ENCODE measurements at places on chromosomes 13 and 19.

DNA sequence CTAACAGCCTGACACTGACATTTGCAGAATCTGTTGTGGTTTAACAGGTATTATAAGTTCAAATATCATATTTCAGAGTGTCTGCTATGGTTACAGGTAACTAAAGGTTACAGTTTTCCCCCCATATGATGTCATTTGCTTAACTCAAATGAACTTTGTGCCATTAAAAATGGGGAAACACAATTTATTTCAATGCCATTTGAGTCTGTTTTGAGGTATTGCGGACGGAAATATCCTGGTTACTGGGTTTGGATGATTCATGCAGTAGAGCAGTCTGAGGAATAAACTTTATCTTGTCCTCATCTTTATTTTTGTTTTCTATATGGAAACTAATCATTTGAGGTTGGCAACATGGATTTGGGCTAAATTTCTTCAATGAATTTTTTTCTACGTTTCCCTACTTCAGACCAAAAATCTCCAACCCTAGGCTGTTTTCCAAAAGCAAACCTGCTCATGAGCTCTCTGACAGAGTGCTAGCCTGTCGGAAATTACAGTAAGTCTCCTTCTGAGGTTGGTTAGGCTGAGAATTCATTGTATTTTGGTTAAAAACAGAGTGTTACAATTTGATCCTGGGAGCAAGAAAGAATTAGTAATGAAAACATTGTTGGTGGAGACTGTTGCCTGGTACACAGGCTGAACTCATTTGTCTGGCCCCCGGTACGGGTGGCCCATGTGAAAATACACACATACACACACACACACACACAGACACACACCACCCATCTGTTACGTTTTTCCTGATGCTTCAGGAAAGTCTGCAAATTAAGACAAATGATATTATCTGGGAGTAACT is 66.1 kb downstream of the AKAP11 start:
- no peak for DNase-seq

- no peak for DNase-seq
Measured at GRCh38 chr13:97311956-97312355, 89.8 kb downstream of the MBNL2 start.

GRCh38 chr13:80551650-80552497 is 210.9 kb upstream of the SPRY2 start:
- no peak for DNase-seq

GRCh38 chr13:60318186-60318585 is 78.8 kb upstream of the TDRD3 start:
- no peak for DNase-seq

- DNase-seq, result no peak
Measured at GRCh38 chr13:67366533-67366932, 136.4 kb upstream of the PCDH9 start.

GRCh38 chr19:38707512-38708114 is 36.7 kb downstream of the CAPN12 start:
- no peak for DNase-seq

DNA sequence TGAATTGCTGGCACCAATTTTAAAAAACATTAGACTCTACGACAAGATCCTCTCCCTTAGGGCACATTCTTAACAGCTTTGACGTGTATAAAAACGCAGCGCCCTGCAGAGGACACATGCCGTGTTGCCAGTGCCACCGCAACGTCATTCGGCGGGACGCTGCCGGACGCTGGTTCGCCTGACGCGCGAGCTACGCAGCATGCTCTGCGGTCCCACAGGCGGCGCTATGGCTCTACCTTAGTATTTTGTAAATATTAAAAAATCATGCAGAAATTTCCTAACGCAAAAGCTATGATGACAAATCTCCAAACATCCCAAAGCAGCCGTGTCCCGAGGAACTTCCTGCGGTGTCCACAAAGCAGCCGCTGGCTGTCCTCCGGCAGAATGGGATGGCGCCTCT is 4.2 kb upstream of the ADPRHL1 start:
- no peak for DNase-seq

- peak; percentile 89 for DNase-seq
Measured at GRCh38 chr19:4732680-4733114, 9.1 kb upstream of the DPP9 start.
